ENCODE measurements at places on chromosomes 1 and 21. TPM values are rescaled to one million over a fixed set of nuclear protein-coding genes. Genes with fewer than 3 reads are reported as not detected.
A peak's percentile ranks its signal among the peaks of the same experiment; 100 is the strongest.

DNA sequence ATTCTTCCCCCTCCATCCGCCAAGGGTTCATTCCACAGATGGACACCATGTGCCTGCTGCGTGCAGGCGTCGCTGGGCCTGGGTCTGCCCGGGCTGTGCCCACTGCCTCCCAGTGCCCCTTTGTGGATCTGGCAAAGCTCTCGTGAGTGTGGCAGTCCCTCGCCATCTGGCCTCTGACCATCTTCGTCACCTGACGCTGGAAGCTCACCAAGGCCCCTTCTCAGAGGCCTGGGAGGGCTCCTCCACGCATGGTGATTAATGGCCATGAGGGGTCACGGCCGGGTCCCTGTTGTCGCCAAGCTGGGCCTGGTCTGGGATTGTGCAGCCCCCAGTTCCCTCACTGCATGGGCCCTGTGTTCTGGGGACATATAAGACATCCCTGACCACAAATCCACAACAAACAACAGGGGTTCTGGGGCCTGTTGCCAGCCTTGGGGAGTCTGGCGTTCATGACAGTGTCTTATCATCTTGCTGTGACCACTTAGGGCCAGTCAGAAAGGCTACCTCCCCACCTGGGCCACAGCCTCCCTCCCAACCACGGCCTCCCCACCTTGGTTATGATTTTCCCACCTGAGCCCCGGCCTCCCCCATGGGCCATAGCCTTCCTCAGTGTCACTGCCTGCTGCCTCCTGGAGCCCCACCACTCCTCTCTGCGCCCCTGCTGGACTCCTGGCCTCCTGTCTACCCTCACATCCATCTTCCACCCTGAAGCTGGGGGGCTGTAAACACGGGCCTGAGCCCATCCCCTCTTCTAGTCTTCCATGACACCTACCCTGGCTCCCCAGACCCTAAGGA lies 27.9 kb downstream of the SLC45A1 start:
- no peaks in the 10 kb centered on the region for H3K36me3 ChIP-seq
- no peaks in the 10 kb centered on the region for H3K27me3 ChIP-seq
- no peak overlapping the region for H3K4me3 ChIP-seq
- DNase-seq = no peak
- H3K4me1 ChIP-seq = no peaks in the 10 kb centered on the region

- no peaks in the 10 kb centered on the region for H3K36me3 ChIP-seq
- no peaks in the 10 kb centered on the region for H3K27me3 ChIP-seq
- H3K4me1 ChIP-seq = no peaks in the 10 kb centered on the region
- no peak overlapping the region for H3K27ac ChIP-seq
These were observed 224.2 kb upstream of the RUNX1 start for GRCh38 chr21:35273333-35273732.

Gene C1QTNF12
- 2.4 TPM for total RNA-seq

GRCh38 chr1:86247597-86248279 lies 91.2 kb upstream of the COL24A1 start:
- H3K4me1 ChIP-seq = no peaks in the 10 kb centered on the region
- no peak overlapping the region for H3K27ac ChIP-seq
- H3K27me3 ChIP-seq = no peaks in the 10 kb centered on the region
- no peak overlapping the region for H3K4me3 ChIP-seq
- DNase-seq = no peak
- H3K36me3 ChIP-seq = no peaks in the 10 kb centered on the region

- H3K4me1 ChIP-seq = no peaks in the 10 kb centered on the region
- no peaks in the 10 kb centered on the region for H3K27me3 ChIP-seq
- DNase-seq = no peak
- no peak overlapping the region for H3K4me3 ChIP-seq
These were observed 1037.4 kb upstream of the TMPRSS15 start for GRCh38 chr21:19440792-19441655.

DNA sequence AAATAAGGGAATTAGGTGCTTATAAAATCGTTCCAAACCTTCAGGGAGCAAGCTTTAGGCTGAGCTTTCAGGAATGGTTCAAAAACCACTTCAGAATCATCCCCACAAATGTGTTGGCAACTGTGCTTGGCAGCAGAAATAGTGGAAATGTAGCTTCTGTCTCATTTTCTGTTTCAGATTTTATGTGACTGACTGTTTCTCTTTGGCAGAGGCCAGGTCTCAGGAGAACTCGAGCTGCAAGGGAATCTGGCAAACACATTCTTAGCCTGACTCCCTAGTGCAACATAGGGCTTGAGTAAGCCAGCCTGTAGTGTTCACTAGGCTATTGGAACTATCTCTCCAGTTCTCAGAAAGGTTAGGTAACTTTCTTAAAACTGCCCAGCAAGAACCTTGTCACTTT lies 128.6 kb downstream of the PLA2G4A start:
- peaks cover 10% of the 10 kb centered on the region for H3K36me3 ChIP-seq
- H3K27ac ChIP-seq = no peak overlapping the region
- no peaks in the 10 kb centered on the region for H3K27me3 ChIP-seq

DNA sequence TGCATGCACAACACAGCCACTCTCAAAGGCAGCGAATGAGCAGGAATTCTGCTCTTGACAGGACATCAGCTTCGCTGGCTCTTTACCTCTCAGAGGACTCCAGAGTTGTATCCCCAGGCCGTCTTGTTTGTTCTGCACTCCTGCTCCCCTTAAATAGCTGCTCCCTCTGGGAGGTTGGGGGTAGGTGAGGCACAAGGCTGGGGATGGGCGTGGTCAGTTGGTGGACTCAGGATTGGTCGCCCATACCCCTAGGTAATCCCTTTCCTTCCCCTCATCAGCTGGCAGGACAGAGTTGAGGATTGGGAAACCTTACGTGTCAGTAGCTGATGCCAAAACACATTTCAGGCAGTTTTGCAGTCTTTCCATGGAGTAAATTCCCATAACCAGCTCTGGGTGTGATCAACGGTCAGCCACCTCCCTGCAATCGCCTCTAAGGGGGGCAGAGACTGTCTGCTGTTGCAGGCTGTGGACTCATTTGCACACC lies at the start of gene PLA2G2A:
PLA2G2A (minus strand) TSS at position 125 of the 484 bp plus-strand sequence. CDS start 845 bp downstream, outside the sequence.
- peak within 1 kb of the TSS; percentile 41 for H3K4me3 ChIP-seq
- H3K27me3 ChIP-seq = no peaks in the 10 kb centered on the region
- DNase-seq = peak; percentile 72
- peaks cover 11% of the 10 kb centered on the region for H3K4me1 ChIP-seq

DNA sequence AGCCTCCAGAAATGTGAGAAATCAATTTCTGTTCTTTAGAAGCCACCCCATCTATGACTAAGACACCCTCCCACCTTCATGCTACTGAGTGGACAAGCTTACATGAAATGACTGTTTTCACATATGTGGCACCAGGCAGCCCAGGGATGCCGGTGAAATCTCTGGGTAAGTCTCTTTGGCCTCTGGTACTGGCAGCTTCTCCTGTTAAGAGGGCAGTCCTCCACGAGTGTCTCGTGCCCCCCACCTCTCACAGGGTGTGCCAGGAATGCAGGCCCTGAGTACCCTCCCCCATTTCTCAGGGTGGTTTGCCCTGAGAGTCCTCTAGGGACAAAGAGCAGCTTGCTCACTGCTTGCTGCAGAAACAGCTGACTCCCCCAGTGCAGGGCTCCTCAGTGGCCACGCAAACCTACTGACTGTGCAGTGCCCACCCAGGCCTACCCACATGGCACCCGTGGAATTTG lies 3.2 kb upstream of the PRXL2B start:
- H3K27me3 ChIP-seq = no peaks in the 10 kb centered on the region
- H3K27ac ChIP-seq = no peak overlapping the region
- H3K4me1 ChIP-seq = no peaks in the 10 kb centered on the region

DNA sequence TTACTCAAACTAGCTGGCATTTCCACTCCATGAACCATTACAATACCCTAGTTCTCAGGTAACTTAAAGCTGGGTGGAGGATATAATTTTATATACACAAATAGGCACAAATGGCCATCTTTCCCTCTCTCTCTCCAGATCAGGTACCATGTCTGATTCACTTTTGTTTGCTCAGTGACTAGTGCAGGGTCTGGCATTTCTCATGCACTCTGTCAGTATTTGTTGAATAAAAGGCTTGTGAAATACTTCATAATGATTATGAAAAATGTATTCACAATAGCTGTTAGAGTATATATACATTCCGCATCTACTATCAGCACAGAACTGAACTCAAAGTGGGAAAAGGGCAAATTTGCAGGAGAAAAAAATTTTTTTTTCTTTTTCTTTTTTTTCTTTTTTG lies 510.2 kb upstream of the USP24 start:
- H3K27ac ChIP-seq = no peak overlapping the region
- no peaks in the 10 kb centered on the region for H3K27me3 ChIP-seq
- peaks cover 2% of the 10 kb centered on the region for H3K4me1 ChIP-seq
- H3K4me3 ChIP-seq = no peak overlapping the region
- no peak for DNase-seq

Gene PPIAL4G
- not detected for total RNA-seq

- no peaks in the 10 kb centered on the region for H3K36me3 ChIP-seq
- no peaks in the 10 kb centered on the region for H3K27me3 ChIP-seq
- H3K4me1 ChIP-seq = no peaks in the 10 kb centered on the region
These were observed 117.5 kb upstream of the APP start for GRCh38 chr21:26288026-26288425.

DNA sequence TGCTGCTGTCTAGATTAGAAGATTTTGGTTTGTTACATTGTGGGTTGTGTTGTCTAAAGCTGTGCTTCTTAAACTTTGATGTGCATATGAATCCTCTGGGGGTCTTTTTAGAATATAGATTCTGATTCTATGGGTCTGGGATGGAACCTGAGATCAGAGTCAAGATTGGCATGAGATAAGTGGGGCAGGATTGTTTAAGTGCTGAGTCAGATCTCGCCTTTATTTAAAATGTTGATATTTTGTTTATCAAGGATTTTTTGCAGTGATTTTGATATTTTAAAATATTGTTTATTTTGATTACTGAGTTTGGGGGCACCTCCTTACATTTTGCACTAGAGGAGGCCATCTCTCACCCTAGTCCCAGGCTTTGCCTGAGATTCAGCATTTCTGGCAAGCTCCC lies 114.8 kb downstream of the LAMC2 start:
- no peaks in the 10 kb centered on the region for H3K36me3 ChIP-seq
- H3K4me1 ChIP-seq = no peaks in the 10 kb centered on the region
- no peaks in the 10 kb centered on the region for H3K27me3 ChIP-seq
- no peak for DNase-seq

DNA sequence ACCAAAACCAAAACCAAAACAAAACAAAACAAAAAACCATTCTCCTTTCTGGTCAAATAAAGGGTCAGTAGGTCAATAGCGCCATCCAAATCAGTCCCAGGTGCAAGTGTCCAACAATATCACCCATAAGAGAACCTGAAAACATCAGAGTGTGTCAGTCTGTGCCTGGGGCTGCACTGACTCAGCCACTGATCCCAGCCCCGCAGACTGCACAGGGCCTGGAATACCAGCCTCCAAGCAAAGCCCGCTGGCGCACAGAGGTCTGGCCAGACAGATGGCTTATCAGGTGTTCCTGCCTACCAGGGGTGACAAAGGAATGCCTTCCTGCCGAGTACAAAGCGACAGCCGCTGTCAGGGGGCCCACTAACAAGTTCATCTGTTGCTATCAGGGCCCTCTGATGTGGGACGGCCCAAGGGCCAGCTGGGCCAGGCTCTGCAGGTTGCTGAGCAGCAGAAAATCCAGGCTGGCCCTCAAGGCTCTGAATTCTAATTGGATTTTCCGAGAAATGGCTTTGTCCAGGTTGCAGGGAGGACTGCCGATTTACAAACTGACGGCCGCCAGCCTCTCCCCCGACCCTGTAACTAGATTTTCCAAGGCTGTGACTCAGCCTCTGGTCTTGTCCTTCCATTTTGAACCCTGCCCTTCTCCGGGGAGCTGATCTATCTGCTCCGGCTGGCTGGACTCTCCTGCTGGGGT lies 13.7 kb upstream of the TMEM51 start:
- H3K36me3 ChIP-seq = no peaks in the 10 kb centered on the region
- no peak overlapping the region for H3K4me3 ChIP-seq
- no peaks in the 10 kb centered on the region for H3K4me1 ChIP-seq

DNA sequence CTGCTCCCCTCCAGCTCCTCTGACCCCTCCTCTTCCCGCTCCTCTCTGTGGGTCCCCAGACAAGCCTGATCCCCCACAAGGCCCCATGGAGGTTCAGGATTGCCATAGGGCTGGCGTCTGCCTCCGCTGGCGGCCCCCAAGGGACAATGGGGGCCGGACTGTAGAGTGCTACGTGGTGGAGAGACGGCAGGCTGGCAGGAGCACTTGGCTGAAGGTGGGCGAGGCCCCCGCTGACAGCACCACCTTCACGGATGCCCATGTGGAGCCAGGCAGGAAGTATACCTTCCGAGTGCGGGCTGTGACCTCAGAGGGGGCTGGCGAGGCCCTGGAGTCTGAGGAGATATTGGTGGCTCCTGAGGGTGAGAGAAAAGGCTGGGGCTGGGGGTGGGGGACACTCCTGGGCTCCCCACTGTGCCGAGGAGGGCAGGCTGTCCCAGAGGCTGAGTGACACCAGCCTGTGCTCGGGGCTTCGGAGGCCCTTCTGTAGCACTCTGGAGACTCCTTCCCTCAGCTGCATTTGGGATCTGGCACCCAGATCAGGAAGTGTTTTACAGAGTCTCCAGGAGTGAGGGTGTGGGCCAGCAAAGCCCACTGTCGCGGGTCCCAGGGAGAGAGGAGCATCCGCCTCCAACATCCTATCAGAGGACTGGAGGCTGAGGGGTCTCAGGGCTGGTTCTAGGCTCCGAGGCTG lies 25.9 kb downstream of the IGFN1 start:
- H3K27me3 ChIP-seq = no peaks in the 10 kb centered on the region
- H3K27ac ChIP-seq = no peak overlapping the region
- no peaks in the 10 kb centered on the region for H3K4me1 ChIP-seq
- DNase-seq = no peak
- H3K4me3 ChIP-seq = no peak overlapping the region
- H3K36me3 ChIP-seq = no peaks in the 10 kb centered on the region

- peak overlapping the region; percentile 76 for H3K27ac ChIP-seq
- no peak for DNase-seq
These were observed 324.9 kb upstream of the DAB1 start for GRCh38 chr1:57748719-57749118.

- no peaks in the 10 kb centered on the region for H3K36me3 ChIP-seq
- H3K4me3 ChIP-seq = no peak overlapping the region
These were observed 1227.1 kb downstream of the NCAM2 start for GRCh38 chr21:22225299-22225698.

- no peak overlapping the region for H3K4me3 ChIP-seq
- H3K27me3 ChIP-seq = no peaks in the 10 kb centered on the region
- H3K4me1 ChIP-seq = peaks cover 7% of the 10 kb centered on the region
- no peak for DNase-seq
- H3K27ac ChIP-seq = no peak overlapping the region
These were observed 70.9 kb upstream of the COL6A1 start for GRCh38 chr21:45910548-45911221.

Data from tibial nerve (tissue), 4 donors.